ENCODE measurements at places on chromosomes 12 and 14.

DNA sequence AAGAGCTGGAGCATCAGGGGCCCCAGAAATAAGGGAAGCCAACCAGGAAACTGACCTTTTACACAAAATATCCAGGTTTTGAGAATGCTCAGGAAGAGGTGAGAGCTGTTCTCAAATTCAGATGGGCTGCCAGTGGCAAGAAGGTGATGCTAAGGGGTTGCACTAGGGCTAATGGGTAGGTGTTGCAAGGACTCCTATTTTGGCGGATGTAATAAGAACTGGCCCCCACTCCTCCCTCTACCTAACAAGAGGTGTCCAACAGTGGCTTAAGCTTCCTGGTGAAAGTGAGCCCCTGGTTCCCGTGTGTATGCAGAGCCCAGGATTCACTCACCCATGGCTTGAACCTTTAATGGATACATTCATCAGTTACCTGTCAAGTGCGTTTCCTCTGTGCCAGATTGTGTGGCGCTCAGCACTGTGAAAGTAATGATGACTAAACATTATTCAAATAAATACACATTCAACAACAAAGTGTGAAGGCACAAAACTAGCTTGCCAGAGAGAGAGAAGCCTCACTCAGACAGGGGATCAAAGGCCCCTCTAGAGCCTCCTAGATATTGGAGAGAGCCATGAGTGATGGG is 705 bp upstream of the CHGA start:
- DNase-seq: no peak

DNA sequence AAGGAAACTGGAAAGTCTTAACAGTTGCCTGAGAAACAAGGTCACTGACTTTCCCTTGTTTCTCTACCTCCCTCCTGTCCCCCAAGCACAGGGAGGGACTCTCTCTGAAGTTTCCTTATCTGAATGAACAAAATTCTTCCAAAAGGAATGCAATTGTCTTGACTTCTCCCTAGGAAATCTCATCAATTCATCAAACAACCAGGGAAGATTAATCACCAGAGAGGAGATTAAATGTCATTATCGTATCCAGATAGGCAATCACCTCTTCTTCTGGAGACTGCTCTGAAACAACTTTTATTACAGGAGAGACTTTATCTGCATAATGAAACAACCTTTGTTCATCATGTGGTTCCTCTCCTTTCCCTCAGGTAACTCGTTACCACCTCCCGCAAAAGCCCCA is 431.4 kb downstream of the SLC16A7 start:
- DNase-seq: no peak

GRCh38 chr12:91978143-91978542 is 167.5 kb downstream of the BTG1 start:
- no peak for DNase-seq

DNA sequence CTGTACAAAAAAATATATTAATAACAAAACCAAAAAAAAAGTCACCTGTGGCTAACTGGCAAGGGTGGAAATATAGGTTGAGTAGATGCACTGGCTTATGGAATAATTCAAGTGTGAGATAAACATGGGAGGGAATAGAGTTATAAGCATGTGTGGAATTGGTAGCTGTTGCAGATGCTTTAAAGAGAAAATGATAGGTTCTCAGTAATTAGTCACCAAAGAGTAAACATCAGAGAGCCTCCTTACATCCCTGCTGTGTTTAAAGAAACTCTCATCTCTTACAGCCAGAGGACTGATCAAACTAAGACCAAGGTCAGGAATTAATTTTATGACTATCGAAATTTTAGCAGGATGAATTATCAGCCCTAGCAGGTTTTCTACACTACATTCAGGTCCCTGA is 70.5 kb downstream of the EGLN3 start:
- no peak for DNase-seq

DNA sequence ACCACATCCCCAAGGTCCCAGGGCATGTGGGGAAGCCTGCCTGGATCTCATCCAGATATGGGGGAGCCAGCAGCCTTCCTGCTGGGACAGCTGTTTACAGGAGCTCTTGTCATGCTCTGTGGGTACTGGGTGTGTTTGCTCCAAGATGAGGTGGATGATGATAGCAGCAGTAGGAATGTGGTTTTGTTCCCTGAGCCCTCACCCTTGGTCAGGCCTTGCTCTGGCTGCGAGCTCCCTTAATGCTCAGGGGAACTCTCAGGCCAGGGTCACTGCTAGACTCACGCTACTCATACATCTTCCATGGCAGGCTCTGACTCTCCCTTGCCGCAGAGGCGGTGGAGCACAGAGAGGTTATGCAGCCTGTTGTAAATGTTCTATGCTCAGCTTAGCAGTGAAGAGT is 990.3 kb downstream of the AACS start:
- no peak for DNase-seq

DNA sequence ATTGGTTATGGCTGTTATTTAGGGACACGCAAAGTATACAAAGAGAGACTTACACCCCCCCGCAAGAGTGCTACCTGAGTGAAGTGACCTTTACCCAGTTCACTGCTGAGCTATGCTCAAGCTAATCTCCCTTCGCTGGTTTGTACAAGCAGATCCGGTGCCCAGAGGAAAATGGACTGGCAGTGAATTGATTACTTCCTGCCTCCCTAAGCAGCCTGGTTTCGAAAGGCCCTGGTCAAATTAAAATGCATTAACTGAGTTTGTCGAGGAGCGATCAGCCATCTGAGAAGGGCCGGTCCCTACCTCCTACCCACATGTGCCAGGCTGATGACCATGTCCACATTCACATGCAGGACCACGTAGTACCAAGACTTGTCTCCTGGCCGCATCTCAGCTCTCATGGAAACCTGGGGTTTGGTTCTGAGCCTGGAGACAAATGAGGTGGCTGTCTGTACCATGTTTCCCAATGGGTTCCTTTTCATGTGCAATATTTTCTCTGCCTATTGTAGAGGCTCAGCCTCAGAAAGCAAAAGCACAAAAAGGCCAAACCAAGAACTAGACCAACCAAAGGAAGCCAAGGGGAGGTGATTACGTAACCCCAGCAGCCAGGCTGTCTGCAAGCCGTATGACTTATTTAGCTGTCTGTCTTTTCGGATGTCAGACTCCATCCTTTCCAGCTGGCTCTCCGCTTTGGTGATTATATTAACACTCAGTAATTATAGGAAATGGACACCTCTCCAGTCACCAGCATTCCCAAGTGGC is 284.7 kb upstream of the PWP1 start:
- DNase-seq: no peak

GRCh38 chr12:22101749-22102243 is 55.8 kb downstream of the CMAS start:
- no peak for DNase-seq

DNA sequence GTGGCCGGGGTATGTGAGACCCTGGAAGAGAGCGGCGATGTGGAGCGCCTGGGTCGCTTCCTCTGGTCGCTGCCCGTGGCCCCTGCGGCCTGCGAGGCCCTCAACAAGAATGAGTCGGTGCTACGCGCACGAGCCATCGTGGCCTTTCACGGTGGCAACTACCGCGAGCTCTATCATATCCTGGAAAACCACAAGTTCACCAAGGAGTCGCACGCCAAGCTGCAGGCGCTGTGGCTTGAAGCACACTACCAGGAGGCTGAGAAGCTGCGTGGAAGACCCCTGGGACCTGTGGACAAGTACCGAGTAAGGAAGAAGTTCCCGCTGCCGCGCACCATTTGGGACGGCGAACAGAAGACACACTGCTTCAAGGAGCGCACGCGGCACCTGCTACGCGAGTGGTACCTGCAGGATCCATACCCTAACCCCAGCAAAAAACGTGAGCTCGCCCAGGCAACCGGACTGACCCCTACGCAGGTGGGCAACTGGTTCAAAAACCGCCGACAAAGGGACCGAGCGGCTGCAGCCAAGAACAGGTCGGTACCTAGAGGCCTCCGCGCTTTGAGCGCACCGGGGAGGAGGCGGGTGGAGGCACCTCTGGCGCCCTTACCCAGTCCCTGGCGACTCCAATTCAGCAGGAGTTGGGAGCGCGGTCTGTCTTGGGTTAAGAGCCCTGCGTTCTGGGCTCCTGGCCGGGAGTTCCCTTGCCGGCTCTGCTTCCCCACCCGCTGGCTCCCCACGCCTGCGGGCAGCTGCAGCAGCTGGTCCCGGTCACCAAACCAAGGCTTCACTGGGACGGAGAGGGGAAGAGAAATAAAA is 700 bp downstream of the SIX6 start:
- no peak for DNase-seq

- no peak for DNase-seq
Measured at GRCh38 chr14:33527023-33527634, 423.7 kb downstream of the EGLN3 start.

GRCh38 chr12:2334689-2335088 is 281.9 kb downstream of the CACNA1C start:
- DNase-seq: no peak

GRCh38 chr12:80979816-80980215 is 42.1 kb upstream of the LIN7A start:
- no peak for DNase-seq

GRCh38 chr14:103132381-103133209 is 9.3 kb downstream of the TNFAIP2 start:
- DNase-seq: no peak

- DNase-seq: peak; percentile 37
Measured at GRCh38 chr12:8860165-8860961, 37.9 kb downstream of the A2ML1 start.

- no peak for DNase-seq
Measured at GRCh38 chr12:112347581-112347982, 34.6 kb downstream of the HECTD4 start.

DNA sequence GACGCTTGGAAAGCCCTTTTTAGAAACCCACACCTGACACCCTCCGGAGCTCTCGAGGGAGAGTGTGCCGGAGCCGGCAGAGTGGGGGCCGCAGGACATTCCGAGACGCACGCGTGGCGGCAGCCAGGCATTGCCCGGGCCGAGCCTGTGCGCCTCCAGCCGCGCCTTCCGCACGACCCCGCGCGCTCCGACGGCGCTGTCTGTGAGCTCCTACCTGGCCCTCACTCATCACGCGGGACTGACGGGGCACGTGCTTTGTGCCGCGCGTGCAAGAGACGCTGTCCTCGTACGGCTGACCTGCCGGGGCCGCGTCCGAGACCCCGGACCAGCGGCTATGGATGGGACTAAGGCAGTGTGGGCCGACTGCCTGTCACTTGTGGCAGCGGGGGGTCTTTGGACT is 5.2 kb downstream of the GALNT9 start:
- no peak for DNase-seq

- DNase-seq: no peak
Measured at GRCh38 chr14:87745507-87746118, 247.4 kb downstream of the GALC start.

- DNase-seq: no peak
Measured at GRCh38 chr12:6420364-6420763, 24.4 kb upstream of the CD27 start.

DNA sequence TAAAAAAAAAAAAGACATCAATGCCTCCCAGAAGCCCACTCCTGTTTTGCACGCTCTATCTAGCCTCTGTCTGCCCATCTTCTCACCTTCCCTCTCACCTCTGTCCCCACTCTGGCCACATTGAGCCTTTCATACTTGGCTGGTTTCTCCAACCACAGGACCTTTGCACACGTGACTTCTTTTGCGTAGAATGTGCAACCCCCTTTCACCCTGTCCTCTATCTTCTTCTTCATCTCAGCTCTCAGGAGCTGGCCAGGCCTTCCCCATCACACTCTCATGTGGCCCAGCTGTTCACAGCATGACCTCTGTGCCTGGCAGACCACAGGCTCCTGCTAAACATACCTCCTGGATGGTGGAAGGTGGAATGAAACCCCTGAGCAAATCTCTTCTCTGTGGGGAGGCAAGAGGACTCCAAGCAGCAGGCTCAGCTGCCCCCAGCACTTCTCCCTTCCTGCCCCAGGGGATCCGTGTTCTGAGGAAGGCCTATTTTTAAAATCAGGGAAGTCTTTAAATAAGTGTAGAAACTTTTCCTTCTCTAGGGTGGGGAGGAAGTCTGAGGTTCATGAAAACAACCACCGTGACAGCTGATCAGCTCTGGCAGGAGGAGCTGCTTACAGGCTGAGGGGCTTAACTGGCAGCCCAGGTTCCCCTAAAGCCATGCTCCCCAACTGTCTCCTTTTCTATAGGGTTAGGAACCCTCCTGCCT is 11.6 kb downstream of the HVCN1 start:
- no peak for DNase-seq

- DNase-seq: no peak
Measured at GRCh38 chr12:81949841-81950308, 190.7 kb upstream of the PPFIA2 start.

DNA sequence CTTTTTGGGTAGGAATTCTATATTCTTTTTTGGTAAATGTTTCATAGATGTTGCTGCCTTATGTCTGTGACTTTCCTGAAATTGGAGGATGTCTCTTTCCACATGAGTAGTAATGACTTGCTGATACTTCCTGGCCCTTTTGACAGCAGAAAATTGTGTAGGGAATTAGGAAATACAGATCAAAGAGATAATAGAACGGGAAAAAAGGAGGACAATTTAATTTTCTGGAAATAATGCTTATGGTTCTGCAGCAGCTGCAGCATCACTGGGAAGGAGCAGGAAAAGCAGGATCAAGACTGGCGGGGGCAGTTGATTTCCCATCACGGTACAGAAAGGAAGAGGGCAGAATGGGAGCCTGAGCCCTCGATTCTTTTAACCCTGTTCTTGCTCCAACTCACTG is 68.8 kb upstream of the PZP start:
- no peak for DNase-seq

DNA sequence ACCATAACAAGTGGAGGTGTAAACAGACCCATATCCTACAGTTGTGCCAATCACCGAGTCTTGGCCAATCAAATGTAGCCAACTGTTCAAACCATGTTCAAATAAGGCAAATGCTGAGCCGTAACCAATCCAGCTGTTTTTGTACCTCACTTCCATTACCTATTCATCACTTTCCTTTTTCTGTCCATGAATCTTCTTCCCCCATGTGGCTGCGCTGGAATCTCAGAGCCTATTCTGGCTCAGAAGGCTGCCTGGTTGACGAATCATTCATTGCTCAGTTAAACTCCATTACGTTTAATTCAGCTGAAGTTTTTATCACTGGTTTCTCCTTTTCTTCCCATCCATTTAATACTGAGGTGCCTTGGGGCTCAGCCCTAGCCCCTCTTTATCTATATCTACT is 71.1 kb downstream of the TBC1D30 start:
- no peak for DNase-seq

- no peak for DNase-seq
Measured at GRCh38 chr12:55256831-55257230, 12.4 kb downstream of the OR6C74 start.

GRCh38 chr14:58108717-58109116 is 43.3 kb downstream of the ARMH4 start:
- no peak for DNase-seq

GRCh38 chr14:101723061-101723595 is 38.4 kb upstream of the PPP2R5C start:
- DNase-seq: no peak

- no peak for DNase-seq
Measured at GRCh38 chr12:86948851-86949250, 692.7 kb upstream of the MGAT4C start.

- no peak for DNase-seq
Measured at GRCh38 chr12:109115758-109116610, at the start of gene ACACB. TSS of gene ACACB (plus strand) at chr12:109116587. CDS start at chr12:109139406, 22,819 bp downstream.

GRCh38 chr12:107661830-107662229 is 23.8 kb upstream of the PWP1 start:
- no peak for DNase-seq

Measured in D721Med (cell line).